ENCODE measurements at places on chromosomes 16 and 17. TPM values are rescaled to one million over a fixed set of nuclear protein-coding genes. Genes with fewer than 3 reads are reported as not detected.

DNA sequence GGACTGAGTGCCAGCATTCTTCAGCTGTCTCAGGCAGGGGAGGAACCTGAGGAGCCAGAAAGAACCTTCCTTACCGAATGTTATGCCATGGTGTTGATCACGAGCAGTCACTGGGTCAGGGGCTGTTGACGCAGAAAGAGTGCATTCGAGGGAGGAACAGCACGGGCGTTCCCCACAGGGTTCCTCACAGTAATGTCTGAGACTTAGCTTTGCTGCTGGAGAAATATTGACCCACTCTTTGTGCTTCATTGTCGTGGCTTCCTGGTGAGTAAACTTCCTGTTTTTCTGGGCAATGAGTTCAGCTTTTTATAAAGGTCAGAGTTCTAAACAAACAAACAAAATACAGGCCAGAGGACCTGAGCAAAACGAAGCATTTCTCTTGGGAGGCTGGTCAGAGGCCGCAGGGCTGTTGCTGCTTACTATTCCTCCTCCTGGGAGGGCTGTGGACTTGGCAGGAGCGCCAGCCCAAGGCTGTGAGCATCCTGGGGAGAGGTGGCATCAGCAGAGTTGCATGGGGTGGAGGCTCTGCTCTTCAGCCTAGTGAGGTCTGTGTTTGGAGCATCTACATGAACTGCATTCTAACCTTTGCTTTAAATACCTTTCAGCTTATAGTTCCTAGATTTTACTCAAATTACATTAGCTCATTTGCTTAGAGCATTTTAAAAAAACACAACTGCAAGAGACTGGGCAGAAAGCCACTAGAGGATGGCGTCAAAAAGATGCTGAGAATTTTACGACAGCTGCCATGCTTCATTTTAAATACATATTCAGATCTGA is 143.1 kb upstream of the CACNG5 start:
- DNase-seq = no peak

GRCh38 chr17:77872714-77873499 is 85.6 kb upstream of the TNRC6C start:
- DNase-seq = no peak

DNA sequence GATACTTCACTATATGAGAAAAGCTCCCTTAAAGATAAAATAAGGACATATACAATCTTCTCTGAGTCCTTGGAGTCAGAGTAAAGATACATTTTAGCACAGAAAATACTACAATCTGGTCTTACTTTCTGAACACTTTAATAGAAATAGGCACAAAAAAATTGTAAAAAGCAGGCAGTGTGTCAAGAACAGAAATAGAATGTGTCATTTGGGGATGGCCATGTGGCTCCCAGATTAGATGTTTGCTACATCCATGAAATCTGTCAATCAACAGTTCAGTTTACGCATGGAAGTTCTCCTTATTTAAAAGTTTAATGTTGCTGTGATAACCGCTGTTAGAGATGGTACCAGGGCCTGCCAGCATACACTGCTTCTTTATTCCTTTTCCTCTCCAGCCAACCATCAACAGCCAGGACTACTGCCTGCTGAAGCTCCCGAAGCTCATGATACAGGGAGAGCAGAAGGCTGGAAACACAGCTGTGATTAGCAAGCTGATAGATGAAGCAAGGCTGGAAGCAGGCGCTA is 278.5 kb downstream of the CEP112 start:
- no peak for DNase-seq

The LPO gene
- not detected for total RNA-seq
